ENCODE measurements at places on chromosomes 1 and 21. TPM values are rescaled to one million over a fixed set of nuclear protein-coding genes. Genes with fewer than 3 reads are reported as not detected.

DNA sequence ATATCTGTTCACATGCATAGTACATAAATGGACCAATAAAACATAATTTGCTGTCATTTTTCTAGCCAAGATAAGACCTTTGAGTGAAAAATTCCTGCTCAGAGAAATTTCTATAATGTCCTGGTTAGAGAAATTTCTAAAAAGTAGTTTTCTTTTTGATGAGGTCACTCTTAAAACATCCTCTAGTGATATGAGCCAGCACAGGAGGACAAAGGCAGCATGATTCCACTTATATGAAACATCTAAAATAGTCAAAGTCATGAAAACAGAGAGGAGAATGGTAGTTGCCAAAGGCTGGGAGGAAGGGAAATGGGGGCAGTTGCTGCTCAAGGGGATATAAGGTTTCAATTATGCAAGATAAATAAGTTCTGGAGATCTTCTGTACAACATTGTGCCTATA, 239.4 kb downstream of the BACH1 start:
- no peak for DNase-seq

DNA sequence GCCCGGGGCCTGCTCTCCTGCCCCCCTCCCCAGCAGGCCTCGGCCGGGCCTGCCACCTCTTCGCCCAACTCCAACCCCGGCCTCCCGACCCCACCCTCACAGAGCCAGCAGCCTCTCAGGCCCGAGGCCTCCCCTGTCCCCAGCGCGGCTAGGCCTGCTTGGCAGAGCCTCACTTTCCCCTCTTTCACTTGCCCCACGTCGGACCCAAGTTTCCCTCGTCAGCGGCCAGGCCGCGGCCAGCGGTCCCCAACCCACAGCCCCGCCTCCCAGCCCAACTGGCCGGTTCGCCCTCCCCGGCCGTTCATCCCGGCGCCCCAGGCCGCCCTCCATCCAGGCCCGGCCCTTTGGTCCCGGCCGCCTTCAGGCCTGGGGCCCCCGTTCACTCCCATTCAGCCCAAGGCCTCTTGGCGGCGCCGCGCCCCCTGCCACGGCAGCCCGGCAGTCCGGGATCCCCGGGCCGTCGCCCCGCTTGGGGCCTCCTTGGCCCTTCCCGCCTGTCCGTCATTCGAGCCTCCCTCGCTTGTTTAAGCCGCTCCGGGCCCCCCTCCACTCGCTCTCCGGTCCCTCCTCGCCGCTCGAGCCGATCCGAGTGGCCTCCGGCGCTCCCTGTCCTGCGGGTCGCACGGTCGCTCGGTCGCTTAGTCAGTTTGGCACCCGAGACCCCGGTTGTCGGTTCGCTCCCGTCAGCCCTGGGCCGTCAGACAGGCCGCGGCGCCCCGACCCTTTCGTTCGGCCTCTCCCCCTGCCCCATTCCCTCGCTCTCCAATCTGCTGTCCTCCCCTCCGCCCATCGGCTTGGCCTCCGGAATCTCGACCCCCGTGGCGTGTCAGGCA, 1.4 kb downstream of the LRRC41 start:
- DNase-seq = peak; percentile 88

DNA sequence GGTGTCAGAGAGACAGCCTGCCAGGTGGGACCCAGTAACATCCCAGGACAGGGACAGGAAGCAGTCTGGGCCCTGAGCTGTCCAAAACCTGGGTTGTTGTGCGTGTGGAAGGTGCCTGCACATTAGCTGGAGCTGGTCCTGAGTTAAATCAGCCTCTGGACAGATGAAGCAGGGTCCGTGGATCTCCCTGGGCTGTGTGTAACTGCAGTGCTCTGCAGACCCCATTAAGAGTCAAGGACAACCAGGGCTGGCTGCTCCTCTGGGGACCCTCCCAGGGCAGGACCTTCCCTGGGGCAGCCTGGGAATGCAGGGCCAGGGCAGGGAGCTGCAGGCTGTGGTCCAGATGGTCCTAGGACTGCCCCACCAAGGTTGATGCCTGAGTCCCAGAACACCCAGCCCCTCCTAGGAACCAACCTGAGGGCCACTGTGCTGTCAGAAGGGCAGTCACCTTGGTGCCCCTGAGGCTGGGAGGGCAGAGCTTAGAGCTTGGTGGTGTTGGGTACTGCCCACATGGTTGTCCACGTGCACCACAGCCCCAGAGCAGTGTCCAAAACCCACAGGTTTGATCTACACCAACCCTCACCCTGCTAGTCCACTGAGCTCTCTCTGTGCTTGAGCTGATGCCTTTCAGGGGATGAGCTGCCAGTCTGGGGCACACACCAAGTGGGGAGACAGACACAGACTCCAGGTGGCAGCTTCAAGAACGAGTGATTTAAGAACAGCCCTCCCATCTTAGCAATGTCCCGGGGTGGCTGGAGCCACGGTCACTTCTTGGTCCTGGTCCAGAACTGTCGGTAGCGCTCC, 2.9 kb downstream of the MRPL55 start:
- DNase-seq = no peak

GRCh38 chr1:234841710-234842231, 231.8 kb upstream of the IRF2BP2 start:
- no peak for DNase-seq

- peak; percentile 87 for DNase-seq
Measured at GRCh38 chr1:9110669-9111356, 18.1 kb downstream of the GPR157 start.

Gene OR6K2
- total RNA-seq = not detected
